NCI-H526 treated with DMSO at 0.1 percent for 48 hours (cell line): ENCODE measurements at places on chromosomes 6 and 20.

DNA sequence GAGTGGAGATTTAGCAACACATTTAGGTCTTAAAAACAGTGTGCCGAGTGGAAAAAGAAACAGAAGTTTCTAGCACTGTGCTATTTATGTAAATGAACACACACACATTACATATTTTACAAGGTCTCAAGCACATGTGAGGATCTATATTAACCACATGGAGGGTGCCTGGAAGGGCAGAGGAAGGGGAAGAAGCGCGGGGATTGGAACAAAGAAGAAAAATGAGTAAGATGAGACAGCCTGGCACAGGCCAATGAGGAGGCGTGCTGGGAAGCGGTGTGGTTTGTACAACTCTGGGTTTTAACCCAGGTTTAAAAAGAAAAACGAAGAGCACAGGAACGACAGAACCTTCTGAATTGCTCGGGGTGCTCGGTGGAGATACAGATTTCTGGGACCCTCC lies 5.7 kb downstream of the KCNG1 start:
- no peak for DNase-seq

- DNase-seq, result no peak
Measured at GRCh38 chr20:48789781-48790472, 37.9 kb downstream of the PREX1 start.

GRCh38 chr6:91081452-91082067 lies 494.7 kb upstream of the MAP3K7 start:
- peak; percentile 31 for DNase-seq

DNA sequence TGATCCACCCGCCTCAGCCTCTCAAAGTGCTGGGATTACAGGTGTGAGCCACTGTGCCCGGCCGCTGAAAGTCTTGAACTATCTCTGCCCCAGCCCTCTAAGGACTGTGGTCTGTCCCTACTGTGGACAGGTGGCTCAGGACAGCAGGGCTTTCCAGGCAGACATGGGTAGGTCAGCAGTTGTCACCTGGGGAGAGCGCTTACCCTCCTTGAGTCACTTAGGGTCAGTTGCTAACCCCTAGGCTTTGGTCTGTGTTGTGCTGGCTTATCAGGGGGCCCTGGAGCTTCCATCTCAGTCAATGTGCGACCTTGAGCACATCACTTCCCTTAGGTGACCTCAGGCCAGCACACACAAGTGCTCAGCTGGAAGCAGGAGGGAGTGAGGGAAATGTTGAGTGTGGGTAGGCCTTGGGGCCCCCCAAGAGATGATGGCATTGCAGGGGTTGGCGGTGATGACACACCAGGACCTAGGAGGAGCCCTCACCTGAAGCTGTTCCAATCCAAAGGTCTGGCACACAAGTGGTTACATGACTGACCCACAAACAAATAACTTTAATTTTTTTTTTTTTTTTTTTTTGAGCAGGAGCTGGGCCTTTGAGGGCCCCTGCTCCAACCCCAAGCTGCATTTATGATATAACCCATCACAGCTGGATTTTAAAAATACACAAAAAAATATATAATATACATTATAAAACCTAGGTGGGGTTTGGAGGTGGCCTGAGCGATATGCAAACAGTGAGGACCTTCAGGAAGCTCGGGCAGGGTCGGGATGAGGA lies 5.1 kb downstream of the RPL10A start:
- DNase-seq, result no peak

- DNase-seq, result no peak
Measured at GRCh38 chr6:105619971-105620741, 217.3 kb upstream of the PREP start.

GRCh38 chr20:39960522-39961428 lies 728.3 kb downstream of the MAFB start:
- DNase-seq, result no peak

DNA sequence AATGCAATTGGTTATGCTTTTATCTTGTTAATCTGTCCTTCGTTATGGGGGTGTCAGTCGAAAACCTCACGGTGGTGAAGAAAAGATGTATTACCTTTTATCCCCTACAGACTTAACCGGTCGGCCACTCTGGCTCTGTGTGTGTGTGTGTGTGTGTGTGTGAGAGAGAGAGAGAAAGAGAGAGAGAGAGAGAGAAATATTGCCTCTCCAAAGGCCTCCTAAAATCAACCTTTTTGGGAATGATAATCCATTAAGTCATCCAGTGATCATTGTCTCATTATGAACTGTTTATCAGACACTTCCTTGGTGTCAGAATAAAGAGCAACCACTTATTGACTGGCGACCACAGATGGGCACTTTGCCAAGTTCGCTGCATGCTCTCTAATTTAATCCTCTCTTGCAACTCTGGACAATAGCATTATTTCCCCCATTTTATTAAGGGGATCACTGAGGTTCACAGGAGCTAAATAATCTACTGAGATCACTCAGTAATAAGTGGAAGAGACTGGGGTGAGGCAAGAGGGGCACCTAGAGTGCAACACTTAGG lies 30.7 kb downstream of the SLC35D3 start:
- no peak for DNase-seq

GRCh38 chr20:32271620-32272019 lies 5.8 kb upstream of the KIF3B start:
- DNase-seq, result no peak

GRCh38 chr6:33632558-33633039 lies 11.5 kb downstream of the ITPR3 start:
- no peak for DNase-seq

DNA sequence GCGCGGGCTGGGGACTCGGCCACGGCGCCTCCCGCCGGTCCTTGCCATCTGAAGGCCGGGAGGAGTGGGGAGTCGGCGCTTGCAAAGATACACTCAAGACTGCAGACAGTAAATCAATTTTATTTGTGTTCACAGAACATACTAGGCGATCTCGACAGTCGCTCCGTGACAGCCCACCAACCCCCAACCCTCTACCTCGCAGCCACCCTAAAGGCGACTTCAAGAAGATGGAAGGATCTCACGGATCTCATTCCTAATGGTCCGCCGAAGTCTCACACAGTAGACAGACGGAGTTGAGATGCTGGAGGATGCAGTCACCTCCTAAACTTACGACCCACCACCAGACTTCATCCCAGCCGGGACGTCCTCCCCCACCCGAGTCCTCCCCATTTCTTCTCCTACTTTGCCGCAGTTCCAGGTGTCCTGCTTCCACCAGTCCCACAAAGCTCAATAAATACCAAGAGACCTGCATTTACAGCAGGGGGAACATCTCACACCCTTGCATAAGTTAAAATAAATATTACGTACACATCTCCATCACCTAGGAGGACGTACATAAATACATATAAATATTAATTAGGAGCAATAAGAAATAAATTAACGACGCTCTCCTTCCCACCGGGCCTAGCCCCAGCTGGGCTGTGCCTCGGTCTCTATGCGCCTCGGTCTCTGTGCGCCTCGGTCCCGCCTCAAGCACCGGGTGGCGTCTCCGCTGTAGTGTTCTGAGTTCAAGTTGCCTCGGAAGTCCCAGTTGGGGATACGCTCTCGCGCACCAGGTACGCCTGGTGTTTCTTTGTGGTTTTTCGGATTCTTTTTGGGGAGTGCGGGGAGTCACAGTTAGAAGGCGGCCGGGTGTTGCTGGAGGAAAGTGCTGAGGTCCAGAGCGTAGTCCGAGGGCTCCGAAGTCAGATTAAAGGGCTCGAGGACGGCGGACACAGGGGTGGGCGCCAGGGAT lies 889 bp upstream of the FLOT1 start:
- no peak for DNase-seq

GRCh38 chr6:2037237-2037926 lies 208.0 kb downstream of the GMDS start:
- no peak for DNase-seq
